ENCODE measurements at places on chromosomes 6 and 20. TPM values are rescaled to one million over a fixed set of nuclear protein-coding genes. Genes with fewer than 3 reads are reported as not detected.

DNA sequence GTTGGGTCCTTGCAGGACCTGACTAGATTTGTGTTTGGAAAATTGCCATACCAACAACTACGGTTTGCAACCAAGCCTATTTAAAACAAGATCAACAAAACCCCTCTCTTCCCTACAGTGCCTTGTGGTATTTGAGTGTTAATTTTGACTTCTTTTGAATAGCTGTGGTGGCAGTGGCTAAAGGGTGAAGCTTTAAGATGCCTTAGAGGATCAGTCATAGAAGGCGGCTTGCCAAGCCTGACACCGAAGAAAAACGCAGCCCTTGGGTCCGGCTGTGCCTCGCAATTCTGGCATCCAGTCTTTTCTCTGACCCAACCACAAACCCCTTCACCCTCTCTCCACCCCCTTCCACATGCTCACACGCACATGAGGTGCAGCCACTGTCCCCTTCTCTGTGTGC lies 32.6 kb downstream of the BMP6 start:
- DNase-seq: no peak

DNA sequence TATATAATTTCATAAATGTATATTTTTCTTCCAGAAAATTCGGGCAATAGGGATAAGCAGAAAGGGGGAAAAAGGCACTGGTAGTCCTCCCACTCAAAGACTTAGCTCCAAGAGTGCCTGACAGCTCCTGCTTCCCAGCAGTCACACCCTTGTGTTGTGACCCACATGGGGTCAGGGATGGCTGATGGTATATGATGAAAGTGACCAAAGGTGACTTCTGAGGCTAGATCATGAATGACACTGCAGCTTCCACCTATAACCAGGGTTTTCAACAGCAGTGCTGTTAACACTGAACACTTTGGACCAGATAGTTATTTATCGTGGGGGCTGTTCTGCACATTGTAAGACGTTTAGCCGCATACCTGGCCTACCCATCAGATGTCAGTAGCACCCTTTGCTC lies 22.3 kb downstream of the FAM50B start:
- DNase-seq: no peak

GRCh38 chr6:130366107-130367005 lies 539 bp downstream of the TMEM200A start:
- peak; percentile 36 for DNase-seq

- DNase-seq: no peak
These were observed 83.0 kb downstream of the TMEM242 start for GRCh38 chr6:157240059-157240959.

- DNase-seq: peak; percentile 58
These were observed 48.9 kb downstream of the HIVEP1 start for GRCh38 chr6:12060780-12061609.

MDFI gene
- total RNA-seq: not detected

NKX2-4 gene
- not detected for total RNA-seq

NFATC2 gene
- 48.9 TPM for total RNA-seq

DNA sequence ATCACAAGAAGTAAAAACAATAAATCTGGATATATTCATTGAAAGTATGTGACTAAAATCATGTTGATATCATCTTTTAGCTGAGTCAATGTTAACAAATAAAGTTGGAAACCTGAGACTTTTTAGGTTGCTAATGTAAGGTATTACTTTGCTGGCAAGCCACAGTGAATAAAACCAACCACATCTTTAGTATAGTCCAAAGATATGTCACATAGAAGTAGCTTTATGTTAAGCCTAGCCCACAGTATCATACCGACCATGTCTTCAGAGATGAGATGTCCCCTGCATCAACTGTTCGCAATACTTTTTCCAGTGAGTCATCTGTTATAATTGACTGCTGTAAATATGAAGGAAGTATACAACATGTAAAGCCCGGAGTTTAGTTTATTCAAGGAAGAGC lies 107.6 kb upstream of the MCHR2 start:
- no peak for DNase-seq

DNA sequence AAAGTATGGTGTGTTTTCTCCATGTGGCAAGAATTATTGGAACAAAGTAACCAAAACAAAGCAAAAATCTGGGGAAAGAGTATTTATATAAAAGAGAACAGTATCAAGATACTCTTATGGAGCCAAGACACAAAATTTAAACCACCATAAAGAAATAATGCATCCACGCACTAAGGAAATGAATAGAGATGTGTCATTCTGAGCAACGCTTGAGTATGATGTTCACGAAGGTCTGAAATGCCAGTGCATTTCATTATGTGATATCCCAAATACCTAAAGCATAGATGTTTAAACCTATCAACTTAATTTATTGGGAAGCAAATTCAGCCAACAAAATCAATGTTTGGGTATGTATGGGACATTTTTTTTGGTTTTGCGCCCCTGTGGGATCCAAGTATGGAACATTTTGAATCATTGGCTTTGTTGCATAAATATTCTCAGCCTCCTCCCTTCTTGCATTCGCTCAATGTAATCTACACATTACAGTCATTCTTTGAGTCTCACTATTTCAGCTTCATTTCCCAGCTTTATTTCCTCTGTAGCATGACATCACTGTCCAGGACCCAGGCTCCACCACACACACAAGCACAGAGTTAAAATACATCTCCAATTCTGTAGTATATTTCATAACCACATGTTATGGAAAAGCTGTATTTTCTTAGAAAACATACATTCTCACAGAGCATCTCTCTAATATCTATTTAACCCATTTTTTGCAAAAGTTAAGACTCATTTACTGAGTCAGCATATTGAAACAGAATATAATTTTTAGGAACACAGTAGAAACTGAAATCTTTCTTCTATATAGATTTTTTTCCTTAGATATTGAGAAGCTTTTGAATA lies 11.6 kb upstream of the MOXD1 start:
- DNase-seq: no peak

MTFR2 gene
- total RNA-seq: 16.7 TPM

- DNase-seq: no peak
These were observed 122.6 kb upstream of the MLN start for GRCh38 chr6:33926451-33926850.

GRCh38 chr20:25017257-25017803 lies 24.8 kb upstream of the APMAP start:
- no peak for DNase-seq

GRCh38 chr6:119012521-119012920 lies 65.9 kb downstream of the FAM184A start:
- no peak for DNase-seq

FGD2 gene
- 1.5 TPM for total RNA-seq

GRCh38 chr6:158408552-158409130 lies 96.4 kb downstream of the TULP4 start:
- DNase-seq: no peak

DNA sequence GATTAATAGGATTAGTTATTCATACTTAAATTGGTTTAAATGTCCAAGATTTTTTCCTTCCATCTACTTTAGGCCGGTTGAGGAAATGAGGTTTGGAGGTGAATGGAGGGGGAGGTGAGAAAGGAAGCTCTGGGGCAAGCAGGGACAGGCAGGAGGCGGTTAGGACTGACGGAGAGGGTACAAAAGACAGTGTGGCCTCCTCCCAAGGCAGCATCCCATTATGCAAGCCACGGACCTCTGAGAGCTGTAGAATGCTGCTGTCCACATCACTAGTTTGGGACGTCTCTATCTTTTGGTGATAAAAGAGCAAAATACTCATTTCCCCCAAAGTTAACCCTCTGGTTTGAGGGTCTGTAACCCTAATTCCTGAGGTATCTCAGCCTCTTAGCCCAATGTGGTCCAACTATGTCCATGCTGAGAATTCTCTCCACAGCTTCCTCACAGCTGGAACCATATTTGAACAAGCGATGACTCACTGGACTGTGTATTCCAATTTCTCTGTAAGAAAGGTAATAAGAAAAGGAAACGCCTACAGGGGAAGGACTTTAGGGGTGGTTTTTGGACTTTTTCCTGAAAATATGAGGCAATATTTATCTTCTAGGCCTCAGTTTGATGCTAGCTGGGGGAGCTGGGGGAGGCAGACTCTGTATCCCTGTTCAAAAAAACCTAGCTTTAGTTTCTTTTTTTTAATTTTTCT lies 172.2 kb downstream of the TFAP2B start:
- DNase-seq: no peak

EYA2 gene
- total RNA-seq: not detected

GPX5 gene
- total RNA-seq: not detected

DNA sequence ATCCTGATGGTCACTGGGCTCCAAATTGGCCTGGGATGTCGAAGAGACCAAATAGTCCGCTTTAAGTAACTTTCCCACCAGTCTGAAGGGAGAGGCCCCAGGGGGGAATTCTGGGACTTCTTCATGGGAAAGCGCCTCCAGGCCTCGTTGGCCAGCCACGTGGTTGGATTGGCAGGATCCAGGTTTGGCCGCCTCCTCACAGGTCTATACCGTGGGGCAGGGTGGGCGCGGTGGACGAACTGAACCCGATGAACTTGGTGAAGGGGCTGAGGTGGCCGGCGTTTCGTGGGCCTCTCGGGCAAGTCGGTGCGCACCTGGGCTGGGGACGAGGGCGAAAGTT lies 297 bp downstream of the POM121L2 start:
- DNase-seq: no peak

GRCh38 chr6:159444056-159444760 lies 248.8 kb downstream of the SOD2 start:
- no peak for DNase-seq

GRCh38 chr6:169659820-169660610 lies 41.8 kb downstream of the WDR27 start:
- no peak for DNase-seq

- no peak for DNase-seq
These were observed 83.9 kb downstream of the DLL1 start for GRCh38 chr6:170206851-170207431.

DNA sequence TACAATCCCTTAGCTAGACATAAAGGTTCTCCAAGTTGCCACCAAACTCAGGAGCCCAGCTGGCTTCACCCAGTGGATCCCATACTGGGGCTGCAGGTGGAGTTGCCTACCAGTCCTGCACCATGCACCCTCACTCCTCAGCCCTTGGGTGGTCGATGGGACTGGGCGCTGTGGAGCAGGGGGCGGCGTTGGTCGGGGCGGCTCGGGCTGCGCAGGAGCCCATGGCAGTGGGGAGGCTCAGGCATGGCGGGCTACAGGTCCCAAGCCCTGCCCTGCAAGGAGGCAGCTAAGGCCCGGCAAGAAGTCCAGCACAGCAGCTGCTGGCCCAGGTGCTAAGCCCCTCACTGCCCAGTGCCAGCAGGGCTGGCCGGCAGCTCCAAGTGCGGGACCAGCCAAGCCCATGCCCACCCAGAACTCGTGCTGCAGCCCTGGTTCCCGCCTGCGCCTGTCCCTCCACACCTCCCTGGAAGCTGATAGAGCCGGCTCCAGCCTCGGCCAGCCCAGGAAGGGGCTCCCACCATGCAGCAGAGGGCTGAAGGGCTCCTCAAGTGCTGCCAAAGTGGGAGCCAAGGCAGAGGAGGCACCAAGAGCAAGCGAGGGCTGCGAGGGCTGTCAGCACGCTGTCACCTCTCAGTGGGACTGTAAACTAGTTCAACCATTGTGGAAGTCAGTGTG lies 912.1 kb downstream of the PHF3 start:
- DNase-seq: no peak

GRCh38 chr6:135731116-135731515 lies 120.4 kb upstream of the PDE7B start:
- DNase-seq: no peak

WFDC5 gene
- not detected for total RNA-seq

DNA sequence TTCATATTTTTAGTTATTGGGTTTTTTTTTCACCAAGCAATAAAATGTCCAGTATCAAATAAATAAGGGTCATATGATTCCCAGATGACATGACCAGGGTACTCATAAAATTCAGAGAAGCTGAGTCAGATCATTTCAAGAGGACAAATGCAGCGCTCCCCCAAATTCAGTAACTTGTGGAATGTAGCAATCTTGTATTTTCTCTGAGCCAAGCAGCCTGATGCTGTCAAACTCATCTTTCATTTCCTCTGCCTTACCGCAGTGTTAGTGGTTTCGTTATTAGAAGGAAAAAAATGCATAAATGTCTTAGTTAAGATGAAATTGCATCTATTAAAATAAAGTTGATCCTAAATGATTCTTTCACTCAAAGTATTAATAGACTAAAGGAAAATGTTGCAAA lies 57.8 kb upstream of the EDN1 start:
- DNase-seq: no peak

DNA sequence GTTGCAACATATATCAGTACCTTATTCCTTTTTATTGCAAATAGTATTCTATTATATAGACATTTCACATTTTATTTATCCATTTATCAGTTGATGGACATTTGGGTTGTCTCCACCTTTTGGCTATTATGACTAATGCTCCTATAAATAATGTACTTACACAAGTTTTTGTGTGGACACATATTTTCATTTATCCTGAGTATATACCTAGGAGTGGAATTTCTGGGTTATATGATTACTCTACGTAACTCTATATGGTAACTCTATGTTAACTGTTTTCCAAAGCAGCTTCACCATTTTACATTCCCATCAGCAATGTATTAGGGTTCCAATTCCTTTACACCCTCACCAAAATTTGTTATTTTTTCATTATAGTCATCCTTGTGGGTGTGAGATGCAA lies 405.0 kb downstream of the ESR1 start:
- DNase-seq: no peak

- DNase-seq: peak; percentile 71
These were observed 29.4 kb downstream of the LRP11 start for GRCh38 chr6:149834513-149835481.

GRCh38 chr20:23656372-23656771 lies 18.6 kb upstream of the CST3 start:
- no peak for DNase-seq

DNA sequence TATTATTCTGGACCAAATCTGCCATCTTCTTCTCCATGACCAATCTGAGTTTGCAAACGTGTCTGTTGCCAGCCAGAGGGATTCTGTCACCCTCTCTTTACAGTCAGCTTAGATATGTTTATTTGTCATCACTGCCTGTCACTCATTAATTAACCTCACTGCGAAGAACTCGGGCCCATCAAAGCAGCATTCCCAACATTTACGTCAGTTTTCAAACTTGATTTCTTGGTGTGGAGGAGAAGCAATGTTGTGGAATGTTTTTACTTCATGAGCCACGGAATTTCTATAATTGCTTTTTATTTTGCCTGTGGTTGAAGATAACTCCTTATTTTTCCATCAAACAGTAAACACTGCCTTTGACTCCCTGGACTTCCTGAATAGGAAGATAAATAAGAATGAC lies 91.8 kb upstream of the CNKSR3 start:
- DNase-seq: no peak

DNA sequence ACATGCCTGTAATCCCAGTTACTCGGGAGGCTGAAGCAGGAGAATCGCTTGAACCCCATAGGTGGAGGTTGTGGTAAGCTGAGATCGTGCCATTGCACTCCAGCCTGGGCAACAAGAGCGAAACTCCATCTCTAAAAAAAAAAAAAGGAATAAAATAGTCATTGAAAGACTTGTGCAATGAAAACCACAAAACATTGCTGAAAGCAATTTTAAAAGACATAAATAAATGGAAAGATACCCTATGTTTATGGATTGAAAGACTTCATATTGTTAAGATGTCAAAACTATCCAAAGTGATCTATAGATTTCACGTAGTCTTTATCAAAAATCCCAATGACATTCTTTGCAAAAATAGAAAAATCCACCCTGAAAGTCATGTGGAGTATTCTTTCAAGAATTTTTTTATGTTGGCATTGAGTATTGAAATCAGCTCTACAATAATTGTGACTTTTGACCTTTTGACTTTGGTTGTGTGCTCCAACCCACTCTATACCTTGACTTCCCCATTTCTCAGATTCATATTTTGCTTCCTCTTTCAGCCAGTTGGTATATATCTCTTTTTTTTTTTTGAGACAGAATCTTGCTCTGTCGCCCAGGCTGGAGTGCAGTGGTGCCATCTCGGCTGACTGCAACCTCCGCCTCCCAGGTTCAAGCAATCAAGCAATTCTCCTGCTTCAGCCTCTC lies 45.5 kb upstream of the SLC23A2 start:
- no peak for DNase-seq
